ENCODE measurements at places on chromosomes 3 and 15.

DNA sequence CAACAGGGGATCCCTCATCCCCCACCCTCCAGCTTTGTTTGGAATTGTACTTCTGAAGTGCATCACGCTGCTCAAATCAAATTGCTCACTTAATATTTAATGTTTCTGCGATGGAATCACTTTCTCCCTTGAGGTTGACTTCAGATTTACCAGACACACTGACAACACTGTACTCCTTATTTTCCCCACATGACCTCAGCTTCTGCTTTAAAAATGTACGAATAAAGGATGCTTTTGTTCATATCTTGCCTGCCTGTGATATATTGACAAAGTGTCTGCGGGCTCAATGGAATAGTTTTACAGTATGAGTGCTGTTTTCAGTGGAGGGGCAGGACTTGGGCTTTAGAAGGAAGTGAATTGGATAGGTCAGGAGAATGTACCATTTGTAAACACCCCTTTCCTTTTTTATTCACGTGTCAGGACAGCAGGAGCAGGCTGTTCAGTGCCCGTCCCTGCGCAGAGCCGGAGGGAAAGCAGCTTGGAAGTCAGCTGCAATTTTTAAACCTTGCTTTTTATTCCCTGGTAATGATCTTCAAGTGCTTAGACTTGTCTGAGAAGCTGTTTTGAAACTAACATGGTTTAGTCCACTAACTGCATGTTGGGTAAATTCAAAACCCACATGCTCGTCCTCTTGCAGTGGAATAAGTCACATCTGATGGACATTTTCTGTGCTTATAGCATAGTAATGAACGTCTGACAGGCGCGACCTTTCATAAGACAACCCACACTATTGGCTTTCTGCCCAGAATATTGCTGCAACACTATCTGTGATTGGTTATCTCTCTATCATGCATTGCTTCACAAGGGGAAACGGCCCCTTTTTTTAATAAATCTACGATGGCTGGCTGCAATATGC, 29.9 kb downstream of the MBNL1 start:
- H3K27me3 ChIP-seq, result no peaks in the 10 kb centered on the region
- peaks cover 70% of the 10 kb centered on the region for H3K4me1 ChIP-seq
- peaks cover 43% of the 10 kb centered on the region for H3K36me3 ChIP-seq
- DNase-seq, result peak; percentile 65
- peak overlapping the region; percentile 67 for H3K4me3 ChIP-seq
- peak overlapping the region; percentile 82 for H3K27ac ChIP-seq

DNA sequence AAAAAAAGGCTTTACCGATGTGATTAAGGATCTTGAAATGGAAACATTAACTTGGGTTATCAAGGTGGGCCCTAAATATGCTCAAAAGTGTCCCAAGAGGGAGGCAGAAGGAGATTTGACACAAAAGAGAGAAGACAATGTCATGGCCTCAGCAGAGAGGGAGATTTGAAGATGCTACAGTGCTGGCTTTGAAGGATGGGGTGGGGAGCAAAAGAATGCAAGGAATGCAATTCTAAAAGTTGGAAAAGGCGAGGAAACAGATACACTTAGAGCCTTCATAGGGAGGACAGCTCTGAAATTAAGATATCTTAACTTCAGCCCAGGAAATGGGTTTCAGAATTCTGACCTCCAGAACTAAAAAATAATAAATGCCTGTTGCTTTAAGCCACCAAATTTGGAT, 314.5 kb upstream of the CCDC54 start:
- peaks cover 13% of the 10 kb centered on the region for H3K4me1 ChIP-seq
- no peak for DNase-seq
- no peak overlapping the region for H3K4me3 ChIP-seq
- peaks cover 19% of the 10 kb centered on the region for H3K27me3 ChIP-seq
- H3K36me3 ChIP-seq, result no peaks in the 10 kb centered on the region

GRCh38 chr3:16523778-16524177, 10.3 kb upstream of the RFTN1 start:
- H3K27ac ChIP-seq, result no peak overlapping the region
- no peak for DNase-seq
- peaks cover 46% of the 10 kb centered on the region for H3K4me1 ChIP-seq
- no peaks in the 10 kb centered on the region for H3K27me3 ChIP-seq
- peaks cover 35% of the 10 kb centered on the region for H3K36me3 ChIP-seq
- no peak overlapping the region for H3K4me3 ChIP-seq

GRCh38 chr15:81050805-81051204, 50.1 kb downstream of the TLNRD1 start:
- DNase-seq, result no peak
- H3K36me3 ChIP-seq, result peaks cover 3% of the 10 kb centered on the region
- H3K4me1 ChIP-seq, result peaks cover 22% of the 10 kb centered on the region
- H3K27ac ChIP-seq, result no peak overlapping the region
- no peak overlapping the region for H3K4me3 ChIP-seq

DNA sequence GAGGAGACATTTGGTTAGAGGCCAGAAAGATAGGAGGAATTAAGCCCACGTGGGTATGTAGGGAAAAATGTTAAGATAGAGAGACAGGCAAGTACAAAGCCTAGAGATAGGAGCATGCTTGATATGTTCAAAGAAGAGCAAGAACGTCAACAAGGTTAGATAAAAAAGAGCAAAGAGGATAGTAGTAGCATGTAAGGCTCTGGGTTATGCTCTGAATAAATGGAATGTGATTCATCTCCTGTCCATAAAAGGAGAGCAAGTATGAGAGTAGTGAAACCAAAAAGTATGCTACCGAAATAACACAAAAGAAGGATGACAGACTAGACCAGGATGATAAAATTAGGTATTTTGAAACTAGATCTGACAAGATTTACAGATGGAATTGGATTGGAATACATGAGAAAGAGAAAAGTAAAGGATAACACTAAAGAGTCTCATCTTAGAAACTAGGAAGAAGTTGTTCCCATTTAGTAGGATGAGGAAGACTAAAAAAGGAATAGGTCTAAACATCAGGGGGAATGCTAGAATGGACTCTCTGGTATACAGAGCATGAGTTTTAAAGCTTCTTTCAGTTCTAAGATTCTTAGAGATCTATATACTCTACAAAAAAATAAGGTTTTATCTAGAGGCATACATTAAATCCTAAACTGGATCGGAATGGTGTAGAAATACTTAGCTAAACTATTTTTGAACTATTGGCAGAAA, 59.1 kb downstream of the TRPM7 start:
- H3K27me3 ChIP-seq, result no peaks in the 10 kb centered on the region
- peaks cover 23% of the 10 kb centered on the region for H3K36me3 ChIP-seq
- H3K4me1 ChIP-seq, result peaks cover 11% of the 10 kb centered on the region
- H3K4me3 ChIP-seq, result no peak overlapping the region
- DNase-seq, result no peak

DNA sequence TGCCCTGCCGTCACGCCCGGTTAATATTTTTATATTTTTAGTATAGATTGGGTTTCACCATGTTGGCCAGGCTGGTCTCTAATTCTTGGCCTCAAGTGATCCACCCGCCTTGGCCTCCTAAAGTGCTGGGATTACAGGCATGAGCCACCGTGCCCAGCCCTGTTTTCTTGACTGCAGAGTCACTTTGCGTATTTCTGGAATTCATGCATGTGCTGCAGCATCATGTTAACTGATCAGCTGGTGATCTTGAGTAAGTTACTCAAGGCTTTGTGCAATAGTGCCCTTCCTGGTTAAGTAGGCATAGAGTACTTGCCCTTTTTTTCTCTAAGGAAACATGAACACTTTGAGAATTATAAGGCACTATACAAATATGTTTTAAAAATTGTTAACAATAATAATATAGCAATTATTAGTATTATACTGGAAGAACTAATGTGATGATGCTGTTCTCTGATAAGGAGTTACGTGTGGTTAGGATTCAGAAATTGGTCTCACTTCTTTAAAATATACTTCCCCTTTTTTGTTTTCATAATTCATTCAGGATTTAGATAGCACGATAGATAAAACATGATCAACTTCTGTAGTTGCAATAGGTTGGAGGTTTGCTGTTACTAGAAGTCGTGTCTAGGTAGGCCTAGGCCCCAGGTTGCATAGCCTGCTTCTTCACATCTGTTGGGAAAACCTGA, 33.6 kb downstream of the GPR171 start:
- no peak overlapping the region for H3K4me3 ChIP-seq
- peaks cover 1% of the 10 kb centered on the region for H3K36me3 ChIP-seq
- no peak for DNase-seq
- no peaks in the 10 kb centered on the region for H3K27me3 ChIP-seq
